ENCODE measurements at places on chromosomes 3 and 15.

DNA sequence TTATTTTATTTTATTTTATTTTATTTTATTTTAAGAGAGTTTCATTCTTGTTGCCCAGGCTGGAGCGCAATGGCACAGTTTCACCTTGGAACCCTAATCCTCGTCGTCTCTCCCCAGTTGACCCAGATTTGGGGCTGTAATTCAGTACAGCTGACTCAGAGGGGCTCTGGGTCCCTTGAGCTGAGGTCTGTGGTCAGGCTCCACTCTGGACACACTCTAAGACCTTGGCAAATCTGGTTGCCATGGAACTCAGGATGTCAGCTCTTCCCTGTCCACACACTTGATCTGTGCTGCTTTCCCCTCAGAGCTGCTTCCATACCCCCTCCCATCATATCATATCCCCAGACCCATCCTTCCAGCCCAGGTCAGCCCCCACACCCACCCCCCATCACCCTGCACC lies 675 bp upstream of the CYP11A1 start:
- no peak for DNase-seq

GRCh38 chr3:152243301-152243711 lies 25.4 kb upstream of the MBNL1 start:
- no peak for DNase-seq

- DNase-seq: no peak
Observed at GRCh38 chr3:71456156-71456555, 127.4 kb downstream of the FOXP1 start.

DNA sequence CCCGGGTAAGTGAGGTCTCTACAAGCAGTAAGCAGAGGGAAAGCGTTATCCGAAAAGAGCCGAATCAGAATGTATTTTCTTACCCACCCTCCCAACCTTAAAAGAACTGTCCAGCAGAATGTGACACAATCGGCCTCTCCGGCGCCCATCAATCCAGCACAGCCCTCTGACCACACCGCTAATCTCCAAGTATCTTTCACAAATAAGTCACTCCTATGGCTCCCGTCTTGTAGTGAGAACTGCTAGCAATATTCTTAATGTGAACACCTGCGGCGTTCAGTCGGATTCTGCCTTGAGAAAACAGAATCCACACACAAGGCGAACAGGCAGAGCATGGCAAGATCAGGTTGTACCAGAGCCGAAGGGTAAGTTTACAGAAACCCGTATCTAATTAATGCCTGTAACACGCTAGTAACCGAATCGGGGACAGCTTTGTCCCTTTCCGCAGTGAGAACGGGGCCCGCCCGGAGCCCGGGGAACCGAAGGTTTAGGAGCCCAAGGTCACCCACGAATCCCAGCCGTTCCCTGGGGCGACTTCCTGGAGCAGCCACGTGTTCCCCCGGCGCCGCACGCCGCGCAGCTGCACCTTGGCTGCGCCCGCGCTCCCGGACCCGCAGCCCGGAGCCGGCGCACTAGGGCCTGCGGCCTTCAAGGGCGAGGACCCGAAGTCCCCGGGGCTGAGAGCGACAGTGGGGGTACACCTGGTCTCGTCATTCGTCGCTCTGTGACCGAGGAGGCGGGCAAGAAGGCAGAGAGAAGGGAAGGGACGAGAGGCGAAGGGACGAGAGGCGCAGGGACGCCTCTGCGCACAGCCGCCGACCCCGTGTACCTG lies 672 bp downstream of the TFRC start:
- peak; percentile 46 for DNase-seq

GRCh38 chr3:163490119-163490518 lies 1588.2 kb downstream of the SI start:
- peak; percentile 42 for DNase-seq

DNA sequence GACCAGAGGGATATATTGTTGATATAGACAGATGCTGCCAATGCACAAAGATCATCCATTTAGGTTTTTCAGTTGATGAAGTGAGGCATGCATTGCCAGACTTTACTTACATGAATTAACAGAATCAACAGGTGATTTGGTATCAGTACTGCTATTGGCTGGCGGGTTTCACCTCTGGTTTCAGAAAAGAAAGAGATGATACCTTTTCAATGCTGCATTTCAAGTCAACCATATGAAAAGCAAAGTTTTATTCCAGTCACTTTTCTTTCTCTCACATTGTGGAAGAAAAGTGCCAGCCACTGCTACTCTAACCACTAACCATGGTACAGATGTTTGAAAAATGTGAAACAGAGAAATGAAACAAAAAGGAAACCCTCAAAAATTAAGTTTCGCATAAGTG lies 289.1 kb downstream of the TIGIT start:
- DNase-seq: no peak

DNA sequence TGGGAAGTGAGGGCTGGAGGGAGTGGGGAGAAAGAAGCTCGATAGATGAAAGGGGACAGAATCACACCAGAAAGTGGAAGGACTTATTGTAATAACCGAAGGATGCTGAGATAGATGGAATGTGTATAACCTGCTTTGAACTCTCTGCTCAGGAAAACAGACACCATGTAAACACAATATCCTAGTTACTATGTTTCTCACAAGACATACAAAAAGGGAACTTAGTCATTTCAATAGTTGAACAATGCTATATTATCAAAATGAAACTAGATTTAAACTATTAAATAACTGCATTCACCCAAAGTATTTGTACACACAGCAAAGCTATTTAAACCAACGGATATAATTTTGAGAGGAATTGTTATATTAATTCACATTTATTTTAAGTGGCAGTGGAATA lies 108.3 kb upstream of the GADL1 start:
- no peak for DNase-seq

- no peak for DNase-seq
Observed at GRCh38 chr3:172156586-172156955, 117.2 kb downstream of the FNDC3B start.

DNA sequence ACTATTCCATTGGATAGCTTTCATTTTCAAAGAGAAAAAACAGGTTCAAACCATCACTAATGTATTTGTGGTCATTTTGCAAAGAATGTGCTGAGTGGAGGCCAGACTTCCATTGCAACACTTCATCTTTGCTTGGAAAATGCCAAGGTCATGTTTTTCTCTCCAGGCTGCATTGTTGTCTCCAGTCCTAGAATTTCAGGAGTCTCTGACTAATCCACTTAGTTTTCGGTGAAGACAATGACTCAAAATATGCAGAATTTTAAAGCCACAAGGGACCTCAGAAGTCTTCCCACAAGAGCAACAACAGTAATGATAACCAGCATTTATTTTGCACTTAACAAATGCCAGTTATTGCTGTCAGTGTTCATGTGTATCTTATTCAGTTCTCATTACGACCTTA lies 277.0 kb downstream of the RYR3 start:
- peak; percentile 77 for DNase-seq

DNA sequence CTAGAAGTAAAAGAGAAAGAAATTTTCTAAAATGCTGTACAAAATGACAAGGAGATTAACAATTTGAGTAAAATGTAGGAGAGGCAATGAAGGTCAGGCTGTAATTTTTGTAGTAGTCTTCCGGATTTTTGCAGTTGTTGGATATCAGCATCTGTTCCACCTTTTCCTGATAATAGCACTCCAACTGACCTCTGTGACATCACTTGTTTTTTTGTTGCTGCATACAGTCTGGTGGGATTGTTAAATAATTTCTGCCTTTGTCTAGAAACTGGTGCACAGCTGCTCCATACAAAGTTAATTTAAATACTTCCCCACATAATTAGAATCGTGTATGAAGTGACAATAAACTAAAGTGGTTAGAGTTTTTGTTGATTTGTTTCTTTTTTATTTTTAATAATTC lies 731.4 kb downstream of the PLOD2 start:
- no peak for DNase-seq

GRCh38 chr15:40808861-40809450 lies 1.7 kb upstream of the DNAJC17 start:
- DNase-seq: no peak

- DNase-seq: no peak
Observed at GRCh38 chr3:167323572-167323971, 56.5 kb downstream of the ZBBX start.

- DNase-seq: peak; percentile 92
Observed at GRCh38 chr3:158420654-158421396, 150.2 kb upstream of the MLF1 start.

DNA sequence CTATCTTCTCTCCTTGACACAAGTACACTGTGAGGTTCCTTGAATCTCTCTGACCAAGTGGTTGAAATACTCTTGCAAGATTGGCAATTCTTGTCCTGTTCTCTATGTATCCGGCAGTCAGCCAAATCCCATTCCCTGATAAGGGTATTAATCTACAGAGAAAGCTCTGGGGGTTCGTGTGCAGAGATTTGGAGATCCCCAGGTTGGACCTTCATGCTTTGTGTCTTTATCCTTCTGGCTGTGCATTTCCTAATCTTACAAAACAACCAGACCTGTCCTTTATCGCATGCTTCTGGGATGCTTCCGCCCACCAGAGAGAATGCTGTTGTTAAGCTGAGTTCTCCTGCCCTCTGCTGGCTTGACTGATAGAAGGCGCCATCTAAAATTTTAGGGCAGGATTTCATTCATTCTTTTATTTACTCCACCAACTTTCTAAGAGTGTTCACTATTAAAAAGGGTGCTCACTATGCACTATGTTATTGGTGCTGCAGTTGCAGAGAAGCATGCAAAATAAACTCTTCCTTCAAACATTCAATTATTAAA lies 8.6 kb upstream of the SST start:
- DNase-seq: peak; percentile 76

DNA sequence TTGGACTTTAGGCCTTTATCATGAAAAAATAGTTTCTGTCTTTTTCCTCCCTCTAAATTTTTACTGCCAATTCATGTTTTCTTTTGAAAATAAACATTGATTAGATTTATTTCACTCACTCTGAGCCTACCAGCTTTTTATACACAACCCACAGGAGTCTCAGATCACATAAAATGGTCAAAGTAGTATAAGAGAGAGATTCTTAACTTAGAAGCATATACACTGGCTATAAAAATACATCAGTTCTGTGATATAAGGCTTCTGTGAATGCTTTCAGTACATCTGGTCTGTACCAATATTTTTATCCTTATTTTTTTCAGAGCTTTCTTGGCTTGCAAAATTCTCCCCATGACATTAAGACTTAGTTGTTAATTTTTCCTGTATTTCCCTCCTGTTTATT lies 117.0 kb upstream of the PTX3 start:
- DNase-seq: no peak

DNA sequence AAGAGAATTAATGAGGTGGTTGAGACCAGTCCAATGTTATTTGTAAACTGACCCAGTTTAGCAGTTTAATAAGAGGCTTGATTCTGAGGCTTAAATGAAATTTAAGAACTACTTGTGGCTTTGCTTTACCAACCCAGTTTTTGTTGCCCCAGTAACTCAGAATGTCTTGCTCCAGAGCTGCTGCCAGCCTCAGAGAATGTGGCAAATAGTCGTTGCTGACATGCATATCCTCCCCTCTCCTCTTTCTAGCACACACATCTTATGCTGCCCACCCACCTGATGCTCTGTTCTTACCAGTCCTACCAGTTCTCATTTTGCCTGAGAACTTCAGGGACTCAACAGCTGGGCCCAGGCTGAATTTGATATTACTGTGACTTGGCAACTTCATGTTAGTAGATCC lies 92.4 kb upstream of the TSC22D2 start:
- DNase-seq: no peak

DNA sequence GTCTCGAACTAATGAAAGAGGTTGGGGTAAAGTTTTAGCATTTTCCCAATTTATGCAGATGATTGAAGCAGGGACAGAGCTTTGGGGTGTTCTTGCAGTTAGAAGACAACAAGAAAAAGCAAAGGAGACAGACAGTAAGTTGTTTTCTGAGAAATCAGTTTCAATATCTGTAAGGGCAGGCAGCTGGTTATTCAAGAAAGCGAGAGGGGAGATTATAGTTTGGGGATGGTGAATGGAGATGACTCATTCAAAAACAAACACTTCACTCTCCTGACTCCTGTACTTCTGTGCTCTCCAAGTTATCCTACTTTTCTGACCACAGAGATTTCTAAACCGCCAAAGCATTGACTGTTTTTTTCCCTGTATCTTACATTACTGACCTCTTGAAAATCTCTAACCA lies 352.0 kb downstream of the GAP43 start:
- DNase-seq: peak; percentile 47

DNA sequence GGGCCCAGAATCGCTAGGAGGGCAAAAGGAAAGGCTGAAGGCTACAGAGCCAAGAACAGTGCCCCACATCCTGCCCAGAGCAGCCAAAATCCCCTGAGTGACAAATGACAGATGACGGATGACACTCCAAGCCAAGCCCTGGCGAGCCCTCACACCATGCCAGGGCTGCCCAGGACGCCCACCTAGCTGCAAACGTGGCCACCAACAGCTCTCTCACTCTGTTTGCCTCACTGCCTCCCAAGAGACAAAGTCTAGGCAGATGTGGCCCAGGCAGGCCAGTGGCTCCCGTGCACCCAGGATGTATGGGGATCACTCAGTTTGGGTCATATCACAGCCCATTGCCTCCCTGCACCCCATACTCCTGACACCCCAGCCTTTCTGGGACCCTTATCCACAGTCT lies 270.1 kb upstream of the NSMCE3 start:
- no peak for DNase-seq

DNA sequence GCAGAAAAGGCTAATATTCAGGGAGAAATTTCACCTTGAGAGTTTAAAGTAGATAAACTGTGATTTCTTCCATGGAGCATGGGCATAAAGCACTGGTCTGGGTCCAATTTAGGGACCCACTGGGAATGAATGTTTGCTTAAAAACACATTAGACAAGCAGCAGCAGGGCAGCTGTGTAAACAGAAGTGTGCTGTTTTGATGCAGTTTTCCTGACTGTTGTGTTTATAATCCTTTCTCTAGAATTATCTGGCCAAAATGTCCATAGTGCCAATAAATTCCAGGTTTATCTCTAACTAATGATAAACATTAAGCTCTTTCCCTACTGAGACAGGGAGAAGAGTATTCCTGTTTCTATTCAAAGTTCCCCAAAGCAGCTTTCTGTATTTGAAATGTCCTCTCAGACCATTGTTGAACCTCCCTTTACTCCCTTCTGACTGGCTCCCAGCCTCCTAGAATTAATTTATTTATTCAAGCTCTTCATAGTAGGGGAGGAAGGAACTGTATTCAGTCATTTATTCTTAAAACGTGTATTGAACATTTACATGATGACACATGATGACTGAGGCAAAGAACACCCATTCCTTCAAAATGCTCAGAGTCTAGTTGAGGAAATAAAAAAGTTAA lies 7.0 kb upstream of the TM4SF18 start:
- peak; percentile 82 for DNase-seq

DNA sequence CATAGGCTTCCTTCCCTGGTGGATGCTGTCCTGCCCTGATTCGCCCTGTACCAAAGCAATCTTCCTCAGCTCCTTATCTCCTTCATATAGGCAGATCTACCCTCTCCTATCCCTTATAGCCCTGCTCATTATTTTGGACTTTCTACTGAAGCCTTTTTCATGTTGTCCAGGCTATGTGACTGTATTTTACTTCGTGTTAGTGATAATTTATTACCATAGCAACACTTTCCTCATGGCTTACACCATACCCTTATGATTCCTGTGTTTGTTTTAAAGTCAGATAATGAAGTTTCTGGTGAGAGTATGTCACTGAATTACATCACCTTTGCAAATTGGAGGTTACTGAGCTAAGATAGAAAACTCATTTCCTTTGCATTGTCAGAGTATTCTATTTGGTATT lies 352.6 kb downstream of the NLGN1 start:
- DNase-seq: peak; percentile 46
